ENCODE measurements at places on chromosomes 1 and 21.

- DNase-seq, result no peak
Observed at GRCh38 chr1:42420121-42420520, 35.7 kb downstream of the ZMYND12 start.

DNA sequence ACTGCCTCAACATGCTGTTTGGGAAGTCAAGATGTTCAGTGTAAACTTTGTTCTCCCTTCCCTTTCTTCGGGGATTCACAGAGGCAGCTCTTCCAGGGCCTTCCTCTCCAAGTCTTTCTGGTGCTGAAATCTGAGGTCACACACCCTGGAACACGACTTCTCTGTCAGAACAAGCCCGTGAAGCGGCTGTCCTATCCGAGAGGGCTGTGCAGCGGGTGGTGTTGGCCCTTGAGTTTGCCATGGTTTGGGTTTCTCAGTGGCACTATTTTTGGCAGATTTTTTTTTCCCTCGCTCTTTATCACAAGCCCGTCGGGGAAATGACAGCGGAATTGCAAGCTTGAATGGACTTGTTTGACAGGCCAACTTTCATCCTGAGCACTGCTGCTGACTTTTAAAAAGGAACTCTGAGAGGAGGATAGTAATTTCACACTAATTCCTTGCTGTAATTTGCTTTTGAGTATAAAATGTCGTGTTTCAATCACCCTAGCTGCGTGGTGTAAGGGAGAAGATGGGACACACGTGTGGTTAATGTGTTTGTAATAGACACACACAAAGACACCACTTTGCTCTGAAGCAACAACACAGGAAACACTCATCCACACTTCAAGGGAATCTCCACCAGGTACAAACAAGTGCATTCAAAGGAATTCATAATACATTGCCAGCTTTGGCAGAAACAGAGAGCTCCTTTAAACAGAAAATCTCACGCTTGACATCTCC, 60.1 kb upstream of the TARBP1 start:
- no peak for DNase-seq

GRCh38 chr1:82401116-82401515, 600.4 kb downstream of the ADGRL2 start:
- DNase-seq, result no peak

- DNase-seq, result no peak
Observed at GRCh38 chr1:58779059-58779754, 4.6 kb downstream of the JUN start.

GRCh38 chr1:77388661-77389060, 106.8 kb downstream of the AK5 start:
- no peak for DNase-seq

GRCh38 chr1:204254031-204254661, 40.4 kb upstream of the GOLT1A start:
- DNase-seq, result no peak

DNA sequence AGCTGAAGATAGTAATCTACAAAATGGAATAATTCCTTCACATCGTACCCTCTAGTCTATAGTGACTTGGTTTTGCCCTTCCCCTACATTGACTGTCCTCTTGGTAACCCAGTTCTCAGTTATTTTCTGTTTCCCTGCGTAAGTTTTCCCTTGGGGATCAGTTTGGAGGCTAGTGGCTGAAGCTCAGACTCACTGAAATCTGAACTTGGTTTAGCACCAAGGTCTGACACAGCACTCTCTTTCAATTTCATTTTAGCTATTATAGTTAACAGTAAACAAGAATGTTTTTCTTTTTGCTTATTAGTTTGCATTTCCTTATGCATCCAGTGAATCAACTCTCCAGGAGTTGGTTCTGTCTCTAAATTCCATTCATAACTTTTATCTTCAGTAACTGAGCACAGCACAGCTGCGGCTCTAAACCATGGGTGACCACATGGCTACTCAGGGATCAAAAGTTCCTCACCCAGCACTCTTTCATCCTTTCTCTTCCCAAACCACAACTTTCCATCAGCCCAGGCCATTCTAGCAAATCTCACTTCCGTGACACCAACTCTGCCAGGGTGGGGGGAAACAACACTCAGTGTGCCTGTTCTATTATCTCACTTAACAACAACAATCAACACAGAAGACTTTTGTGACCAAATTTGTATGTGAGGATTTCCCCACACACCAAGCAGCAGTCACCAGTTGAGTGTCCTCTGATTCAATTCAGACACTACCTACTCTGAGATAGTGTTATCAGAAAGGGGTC, 17.6 kb upstream of the IFI6 start:
- DNase-seq, result no peak

GRCh38 chr1:25430967-25431881, 527 bp downstream of the MACO1 start:
- DNase-seq, result no peak

- no peak for DNase-seq
Observed at GRCh38 chr1:240136402-240136801, 44.7 kb downstream of the FMN2 start.

DNA sequence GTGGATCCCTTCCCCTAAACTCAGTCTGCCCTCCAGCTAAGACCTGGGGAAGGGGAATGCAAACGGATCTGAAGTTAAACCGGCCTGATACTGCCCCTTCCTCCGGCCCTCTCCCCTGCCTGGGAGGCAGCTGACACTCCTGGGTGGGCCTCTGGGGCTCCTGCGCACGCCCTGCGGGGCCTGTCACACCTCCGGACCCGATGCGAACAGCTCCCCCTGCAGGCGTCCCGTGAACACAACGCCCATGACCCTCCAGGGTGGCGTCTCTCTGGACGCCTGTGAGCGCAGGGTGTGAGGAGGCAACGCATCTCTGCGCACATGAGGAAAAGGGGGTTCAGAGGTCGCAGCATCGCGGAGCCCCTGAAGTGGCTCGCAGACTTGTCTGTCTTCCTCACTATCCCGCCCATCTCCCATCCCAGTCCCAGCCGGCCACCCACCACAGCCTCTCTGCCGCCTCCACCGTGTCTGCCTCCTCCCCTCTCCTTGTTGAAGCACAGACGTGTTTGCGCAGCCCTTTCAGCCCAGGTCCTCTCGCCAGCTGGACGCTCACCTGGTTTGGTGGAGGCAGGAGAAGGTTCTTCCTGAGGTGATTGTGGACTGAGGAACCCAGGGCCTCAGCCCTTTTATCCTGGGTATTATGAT, 421 bp upstream of the LCE3A start:
- DNase-seq, result no peak

GRCh38 chr1:115643225-115643624, 1.5 kb downstream of the VANGL1 start:
- no peak for DNase-seq

GRCh38 chr21:42614811-42615351, 38.5 kb upstream of the PDE9A start:
- peak; percentile 54 for DNase-seq

GRCh38 chr1:23453455-23454000, 29.0 kb upstream of the TCEA3 start:
- DNase-seq, result no peak

DNA sequence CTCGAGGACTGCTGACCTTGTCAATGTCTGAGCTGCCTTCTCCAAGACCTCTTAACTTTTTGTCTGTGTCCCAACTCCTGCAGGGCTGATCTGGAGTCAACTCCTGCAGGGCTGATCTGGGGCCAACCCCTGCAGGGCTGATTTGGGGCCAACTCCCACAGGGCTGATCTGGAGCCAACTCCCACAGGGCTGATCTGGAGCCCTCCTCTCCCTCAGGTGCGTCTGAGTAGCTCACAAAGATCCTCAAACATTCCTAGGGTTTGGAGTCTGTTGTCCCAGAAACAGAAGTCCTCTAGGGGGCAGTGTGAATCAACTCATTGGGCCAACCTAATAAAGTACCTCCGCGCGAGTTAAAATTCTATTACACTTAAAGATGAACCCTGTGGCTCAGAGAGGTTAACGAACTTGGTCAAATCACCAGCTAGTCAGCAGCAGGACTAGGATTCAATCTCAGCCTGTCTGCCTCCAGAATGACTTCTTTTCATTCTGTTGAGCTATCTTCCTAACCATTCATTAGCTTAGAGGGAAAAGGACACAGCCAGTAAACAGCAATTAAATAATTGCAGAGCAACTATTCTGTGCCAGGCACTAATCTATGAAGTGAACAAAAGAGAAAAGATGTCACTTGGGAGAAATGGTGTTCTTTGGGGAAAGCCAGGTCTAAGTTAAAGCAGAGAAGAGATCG, 17.2 kb upstream of the RLF start:
- DNase-seq, result peak; percentile 69

DNA sequence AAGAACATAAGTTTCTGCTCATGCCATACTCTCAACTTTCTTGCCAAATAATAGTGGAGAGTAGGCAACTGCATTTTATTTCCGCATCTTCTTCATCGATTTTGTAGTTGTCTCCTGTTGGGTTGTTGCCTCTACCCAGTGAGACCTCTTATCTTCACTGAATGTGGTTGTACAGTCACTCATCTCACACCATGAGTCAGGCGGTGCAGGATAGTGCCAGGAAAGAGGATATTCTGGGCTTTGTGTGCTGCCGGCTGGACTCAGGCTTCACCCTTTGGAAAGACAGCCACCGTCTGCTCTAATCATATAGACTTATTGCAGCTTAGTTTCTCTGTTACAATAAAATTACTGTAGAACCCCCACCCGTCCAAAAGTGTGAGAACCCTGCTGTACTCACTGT, 154.3 kb upstream of the USP24 start:
- no peak for DNase-seq

GRCh38 chr1:209926045-209926444, 12.0 kb upstream of the SYT14 start:
- no peak for DNase-seq

GRCh38 chr1:205271277-205271676, 43.5 kb downstream of the TMCC2 start:
- no peak for DNase-seq

- DNase-seq, result peak; percentile 78
Observed at GRCh38 chr1:63316984-63317816, 5.2 kb upstream of the FOXD3 start.

GRCh38 chr1:214801191-214801590, 198.2 kb downstream of the CENPF start:
- no peak for DNase-seq

- DNase-seq, result no peak
Observed at GRCh38 chr1:212315907-212316306, 30.7 kb downstream of the PPP2R5A start.

- no peak for DNase-seq
Observed at GRCh38 chr1:211724687-211725196, 49.3 kb upstream of the NEK2 start.

DNA sequence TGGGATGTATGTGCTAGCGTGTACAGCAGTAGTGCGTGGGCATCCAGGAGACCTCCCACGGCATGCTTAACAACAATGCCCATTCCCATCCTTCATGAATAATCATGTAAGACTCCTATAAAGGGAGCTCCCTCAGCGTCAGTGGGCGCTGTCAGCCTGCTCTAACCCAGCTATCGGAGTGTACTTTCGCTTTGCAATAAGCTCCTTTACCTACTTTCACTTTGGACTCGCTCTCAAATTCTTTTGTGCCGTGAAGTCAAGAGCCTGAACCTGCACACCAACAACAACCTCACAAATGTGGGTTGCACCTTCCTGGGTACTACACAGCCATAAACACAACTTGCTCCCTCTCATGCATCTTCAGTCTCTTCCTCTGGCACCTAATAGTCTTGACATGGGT, 114.8 kb upstream of the PAXBP1 start:
- DNase-seq, result peak; percentile 55

DNA sequence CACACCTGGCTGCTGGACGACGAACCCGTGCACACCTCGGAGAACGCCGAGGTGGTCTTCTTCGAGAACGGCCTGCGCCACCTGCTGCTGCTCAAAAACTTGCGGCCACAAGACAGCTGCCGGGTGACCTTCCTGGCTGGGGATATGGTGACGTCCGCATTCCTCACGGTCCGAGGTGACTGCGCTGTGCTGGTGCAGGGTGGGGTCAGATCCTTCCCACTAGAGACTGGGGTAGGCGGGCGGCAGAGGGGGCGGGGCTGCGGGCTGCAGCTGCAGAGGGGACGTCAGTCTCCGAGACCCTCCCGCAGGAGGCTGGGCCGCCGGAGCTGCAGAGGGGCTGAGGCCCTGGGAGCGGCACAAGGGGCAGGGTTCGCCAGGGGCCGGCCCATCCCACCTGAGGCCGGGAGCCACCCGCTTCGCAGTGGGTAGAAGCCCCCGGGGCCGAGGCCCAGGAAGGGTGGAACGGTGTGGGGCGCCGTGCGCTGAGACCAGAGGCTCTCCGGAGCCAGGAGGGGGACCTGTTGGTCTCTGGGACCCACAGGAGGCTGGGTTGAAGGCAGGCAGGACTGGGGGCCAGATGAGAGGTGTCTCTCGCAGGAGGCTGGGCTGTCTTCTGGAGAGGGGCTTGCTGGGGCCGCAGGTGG, 90.6 kb downstream of the TRIM11 start:
- DNase-seq, result no peak

DNA sequence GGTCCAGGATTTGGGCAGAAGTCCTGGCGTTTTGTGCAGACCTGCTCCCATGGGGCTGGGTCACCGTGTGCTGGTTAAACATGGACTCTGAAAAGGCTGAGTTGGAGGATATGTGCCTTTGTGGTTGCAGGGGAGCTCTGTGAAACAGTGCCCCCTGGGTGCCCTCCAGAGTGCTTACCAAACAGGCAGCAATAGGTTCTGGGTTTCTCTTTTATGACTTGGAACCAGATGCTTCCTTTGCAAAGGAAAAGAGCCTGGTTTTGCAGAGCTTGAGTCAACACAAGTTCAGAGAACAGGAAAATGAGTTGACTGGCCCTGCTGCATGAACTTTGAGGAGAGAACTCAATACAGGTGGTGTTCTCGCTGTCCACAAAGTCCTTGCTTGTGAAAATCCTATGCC, 288.9 kb downstream of the TM2D1 start:
- no peak for DNase-seq

GRCh38 chr1:77465139-77465538, 183.3 kb downstream of the AK5 start:
- DNase-seq, result no peak

DNA sequence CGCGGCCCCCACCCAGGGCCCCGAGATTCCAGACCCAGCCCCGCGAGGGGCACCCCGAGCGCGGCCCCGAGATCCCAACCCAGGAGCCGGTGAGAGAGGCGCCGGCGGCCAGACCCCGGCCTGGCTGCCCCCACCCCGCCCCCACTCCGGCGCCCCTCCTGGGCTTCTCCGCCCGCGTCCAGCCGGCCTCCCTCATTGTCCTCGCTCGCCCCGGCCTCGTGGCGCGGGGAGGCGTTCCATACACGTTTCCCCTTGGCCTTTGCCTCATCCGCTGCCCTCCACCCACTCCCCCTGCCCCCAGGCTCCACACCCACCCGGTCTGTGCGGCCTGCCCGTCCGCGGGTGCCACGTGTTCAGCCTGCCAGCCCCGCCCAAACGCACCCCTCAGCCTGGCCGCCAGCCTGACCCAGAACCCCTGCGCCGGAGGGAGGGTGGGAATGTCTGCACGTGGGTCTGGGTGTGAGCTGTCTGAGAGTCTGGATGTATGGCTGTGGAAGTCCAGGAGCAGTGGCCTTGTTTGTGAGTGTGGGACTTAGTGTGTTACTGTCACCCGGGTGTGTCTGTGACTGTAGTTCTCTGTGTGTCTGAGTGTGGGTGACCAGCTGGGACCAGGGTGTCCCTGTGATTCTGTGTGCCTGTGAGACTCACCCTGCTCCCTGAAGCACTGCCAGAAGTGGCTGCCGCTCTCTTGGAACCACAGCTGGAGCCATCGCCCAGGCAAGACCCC, 681 bp downstream of the B4GALT2 start:
- peak; percentile 49 for DNase-seq

Data from LoVo (cell line).